ENCODE measurements at places on chromosomes 1 and 21. TPM values are rescaled to one million over a fixed set of nuclear protein-coding genes. Genes with fewer than 3 reads are reported as not detected.

- no peak for DNase-seq
These were observed 134.9 kb upstream of the IPO9 start for GRCh38 chr1:201693890-201694607.

GRCh38 chr1:54220004-54220811, 20.2 kb downstream of the MRPL37 start:
- peak; percentile 32 for DNase-seq

DNA sequence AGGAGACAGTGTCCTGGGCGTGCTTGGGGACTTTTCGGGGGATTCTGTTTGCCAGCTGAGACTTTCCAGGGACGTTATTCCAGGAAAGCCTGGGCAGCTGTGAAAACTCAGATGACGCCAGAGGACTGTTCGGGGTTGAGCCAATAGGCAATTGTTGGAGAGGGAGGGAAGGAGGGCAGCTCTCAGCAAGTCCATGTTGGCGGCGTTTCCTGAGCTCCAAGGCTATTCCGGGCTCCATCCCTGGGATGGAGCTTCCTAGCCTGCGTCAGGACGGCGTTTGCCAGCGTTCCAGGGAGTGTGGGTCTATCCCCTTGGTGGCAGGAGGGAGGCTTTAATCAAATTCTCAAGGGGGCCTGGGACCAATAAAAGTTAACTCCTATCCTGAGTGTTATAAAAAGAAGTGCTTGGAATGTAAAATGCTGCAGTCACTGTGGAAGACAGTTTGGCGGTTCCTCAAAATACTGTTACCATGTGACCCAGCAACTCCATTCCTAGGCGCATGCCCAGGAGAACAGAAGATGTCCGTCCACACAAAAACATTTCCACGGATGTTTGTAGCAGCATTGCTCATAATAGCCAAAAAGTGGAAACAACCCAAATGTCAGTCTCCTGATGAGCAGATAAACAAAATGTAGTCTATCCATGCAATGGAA, 15.2 kb downstream of the SLC27A3 start:
- peak; percentile 89 for DNase-seq

DNA sequence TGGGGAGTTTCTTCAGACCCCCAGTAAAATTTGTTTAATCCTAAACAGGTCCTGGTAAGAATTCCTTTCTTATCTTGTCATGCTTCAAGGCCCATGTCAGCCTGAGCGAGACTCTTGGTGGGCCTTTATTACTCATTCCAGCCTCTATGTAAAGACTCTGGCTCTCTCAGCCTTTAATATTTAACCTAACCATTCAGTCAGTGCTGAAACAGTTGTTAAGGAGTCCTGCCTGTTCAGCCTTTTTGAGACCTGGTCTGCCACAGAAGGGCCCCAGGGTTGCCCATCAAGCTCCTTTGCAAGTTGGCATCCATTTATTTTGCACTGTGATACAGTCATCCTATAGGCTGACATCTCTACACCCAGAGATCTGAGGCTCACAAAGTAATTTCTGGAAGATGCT, 107.7 kb upstream of the VANGL1 start:
- no peak for DNase-seq

DNA sequence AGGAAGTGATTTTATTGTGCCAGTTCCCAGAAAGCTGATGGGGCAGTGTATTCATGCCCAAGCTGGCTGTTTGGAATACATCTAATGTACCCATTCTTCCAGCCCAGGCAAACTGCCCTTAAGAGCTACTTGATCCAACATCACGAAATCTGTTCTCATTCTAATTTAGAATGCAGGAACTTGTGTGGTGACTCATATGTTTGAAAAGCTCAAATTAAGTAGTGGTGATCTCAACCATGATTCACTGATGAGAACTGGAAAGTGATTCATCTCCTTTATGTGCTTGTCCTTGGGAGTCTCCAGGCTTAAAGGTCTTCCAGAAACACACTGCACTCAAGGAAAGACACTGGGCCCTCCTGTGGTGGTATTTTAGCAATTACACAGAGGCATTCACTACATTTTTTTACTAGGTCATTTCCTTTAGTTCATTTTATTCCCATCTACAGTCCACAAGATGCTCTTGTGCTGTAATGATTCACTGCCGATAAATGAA, 65.4 kb downstream of the RPE65 start:
- no peak for DNase-seq

DNA sequence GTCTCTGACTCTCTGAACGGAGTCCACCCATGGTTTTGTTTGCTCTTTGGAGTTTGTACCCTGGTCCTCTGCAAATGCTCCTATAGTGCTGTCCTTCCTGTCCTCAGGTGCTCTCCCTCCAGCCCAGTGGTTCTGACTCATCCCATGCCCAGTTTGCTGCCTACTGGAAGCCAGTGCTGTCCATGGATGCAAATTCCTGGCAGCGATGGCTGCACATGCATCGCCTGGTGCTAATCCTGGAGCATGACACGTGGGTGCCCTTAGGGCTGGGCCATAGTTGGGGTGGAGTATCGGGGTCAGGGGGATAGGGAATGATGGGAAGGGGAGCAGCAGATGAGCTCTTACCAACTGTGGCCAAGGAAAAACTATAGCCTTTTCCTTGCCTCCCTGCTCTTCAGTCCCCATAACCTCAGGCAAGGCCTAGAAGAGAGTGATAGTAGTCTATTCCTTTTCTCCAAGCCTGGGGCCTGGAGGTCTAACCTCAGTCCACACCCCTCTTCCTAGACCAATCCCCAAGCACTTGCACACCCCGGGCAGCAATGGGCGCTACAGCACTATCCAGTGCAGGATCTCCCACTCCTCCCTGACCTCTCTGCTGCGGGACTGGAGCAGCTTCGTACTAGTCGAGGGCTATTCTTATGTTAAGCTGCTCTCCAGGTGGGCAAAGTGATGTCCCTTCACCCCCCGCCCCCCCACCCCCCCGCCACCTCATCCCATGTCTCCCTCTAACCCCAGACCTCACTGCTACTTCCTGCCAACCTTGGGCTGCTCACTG, 31.6 kb downstream of the HYI start:
- DNase-seq: no peak

DNA sequence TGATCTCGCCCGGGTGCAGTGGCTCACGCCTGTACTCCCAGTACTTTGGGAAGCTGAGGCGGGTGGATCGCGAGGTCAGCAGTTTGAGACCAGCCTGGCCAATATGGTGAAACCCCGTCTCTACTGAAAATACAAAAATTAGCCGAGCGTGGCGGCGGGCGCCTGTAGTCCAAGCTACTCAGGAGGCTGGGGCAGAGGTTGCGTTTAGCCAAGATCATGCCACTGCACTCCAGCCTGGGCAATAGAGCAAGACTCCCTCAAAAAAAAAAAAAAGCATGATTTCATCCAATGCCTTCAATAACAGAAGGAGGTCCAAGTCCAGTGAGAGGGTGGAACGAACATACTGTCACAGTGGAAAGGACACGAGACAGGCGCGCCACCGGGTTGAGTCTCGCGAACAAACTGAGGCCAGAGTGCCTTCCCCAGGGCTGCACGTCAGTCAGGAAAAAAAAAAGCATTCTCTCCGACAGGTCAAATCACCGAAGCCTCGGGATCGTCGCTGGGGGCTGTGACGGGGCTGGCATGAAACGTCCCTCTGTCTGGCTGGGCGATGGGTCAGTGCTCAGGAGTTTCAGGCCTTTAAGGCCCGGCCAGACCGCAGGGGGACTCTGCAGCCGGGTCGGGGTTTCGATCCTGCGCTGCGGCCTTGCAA, 8.4 kb upstream of the CROCC start:
- no peak for DNase-seq

DNA sequence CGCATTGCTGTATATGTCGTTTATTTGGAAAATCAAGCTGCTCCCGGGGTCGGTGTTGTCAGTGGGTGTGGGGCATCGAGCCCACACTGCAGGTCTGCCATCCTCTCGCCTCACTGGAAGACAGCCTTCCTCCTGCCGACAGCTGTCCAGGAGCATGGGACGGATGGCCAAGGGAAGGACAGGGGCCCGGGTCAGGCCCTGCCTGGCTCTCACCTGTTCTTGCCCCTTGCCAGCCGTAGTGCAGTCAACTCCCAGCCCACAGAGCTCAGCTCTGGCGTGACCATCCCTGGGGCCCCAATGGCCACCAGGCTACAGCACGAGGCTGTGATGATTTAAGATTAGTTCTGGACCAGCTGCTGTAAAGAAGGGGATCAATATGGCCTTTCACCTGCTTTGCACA, 86.9 kb upstream of the ACTL8 start:
- no peak for DNase-seq

DNA sequence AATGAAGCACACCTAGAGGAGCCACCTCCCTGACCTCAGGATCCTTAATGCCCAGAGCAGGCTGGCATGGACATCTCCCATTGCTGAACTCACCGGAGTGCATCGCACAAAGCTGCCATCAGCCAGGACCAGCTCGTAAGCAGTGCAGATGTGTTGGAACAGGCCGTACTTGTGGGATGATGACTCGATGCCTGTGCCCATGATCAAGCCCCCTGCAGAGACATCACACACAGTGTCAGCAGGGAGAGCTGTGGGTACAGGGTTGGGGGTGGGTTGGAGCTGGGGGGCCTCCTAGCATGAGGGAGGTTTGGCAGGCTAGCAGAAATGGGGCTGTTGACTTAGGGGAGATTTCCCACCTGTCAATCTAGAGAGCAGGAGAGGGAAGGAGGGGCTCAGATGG, 12.0 kb downstream of the DHCR24 start:
- DNase-seq: no peak

GRCh38 chr1:6961289-6961688, 176.0 kb downstream of the CAMTA1 start:
- no peak for DNase-seq

- DNase-seq: no peak
These were observed 9.1 kb downstream of the RHOU start for GRCh38 chr1:228744356-228744755.

DNA sequence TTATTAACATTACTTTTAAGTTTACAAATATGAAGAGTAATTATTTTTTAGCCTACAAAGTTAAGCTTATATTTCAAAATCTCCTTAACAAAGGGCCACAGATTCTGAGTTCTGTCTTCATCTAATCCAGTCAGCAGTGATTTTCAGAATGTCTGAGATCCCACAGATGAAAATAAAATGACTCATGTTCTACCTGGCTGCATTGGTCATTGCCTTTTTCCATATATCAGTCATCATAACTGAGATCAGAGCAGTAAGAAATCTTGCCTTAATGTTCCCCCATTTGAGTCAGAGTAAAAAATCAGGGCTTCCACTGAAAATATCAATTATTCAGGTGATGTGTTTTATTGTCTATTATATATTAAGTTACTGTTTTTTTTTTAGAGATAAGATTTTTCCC, 416.1 kb downstream of the MRPL39 start:
- no peak for DNase-seq

DNA sequence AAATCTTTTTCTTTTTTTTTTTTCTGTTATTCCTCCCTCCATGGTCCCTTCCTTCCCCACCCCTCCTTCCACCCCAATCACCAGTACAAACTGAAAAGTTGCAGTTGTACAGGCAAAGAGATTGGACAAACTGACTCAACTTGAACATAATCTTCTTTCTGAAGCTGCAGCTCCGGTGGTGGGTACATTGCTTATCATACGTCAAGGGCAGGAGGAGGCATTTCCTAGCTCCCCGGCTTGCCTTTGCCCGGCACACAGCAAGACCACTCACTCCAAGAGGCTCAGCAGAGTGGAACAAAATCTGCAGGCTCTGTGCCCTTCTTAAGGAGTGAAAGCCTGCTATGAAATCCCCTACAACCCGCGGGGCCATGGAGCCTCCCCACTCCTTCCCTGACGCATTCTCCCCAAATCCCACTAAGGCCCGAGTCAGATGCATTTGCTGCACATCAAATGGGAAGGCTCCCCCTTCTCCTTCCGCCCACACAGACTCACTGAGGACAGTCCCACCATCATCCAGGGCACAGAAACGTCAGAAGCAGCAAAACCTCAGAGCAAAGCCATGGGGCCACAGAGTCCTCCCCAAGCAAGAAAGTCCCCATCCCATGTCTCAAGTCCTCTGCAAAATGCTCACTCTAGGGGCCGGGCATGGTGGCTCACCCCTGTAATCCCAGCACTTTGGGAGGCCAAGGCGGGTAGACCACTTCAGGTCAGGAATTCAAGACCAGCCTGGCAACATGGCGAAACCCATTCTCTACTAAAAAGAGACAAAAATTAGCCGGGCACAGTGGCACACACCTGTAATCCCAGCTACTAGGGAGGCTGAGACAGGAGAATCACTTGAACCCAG, 45.9 kb downstream of the SYF2 start:
- no peak for DNase-seq

DNA sequence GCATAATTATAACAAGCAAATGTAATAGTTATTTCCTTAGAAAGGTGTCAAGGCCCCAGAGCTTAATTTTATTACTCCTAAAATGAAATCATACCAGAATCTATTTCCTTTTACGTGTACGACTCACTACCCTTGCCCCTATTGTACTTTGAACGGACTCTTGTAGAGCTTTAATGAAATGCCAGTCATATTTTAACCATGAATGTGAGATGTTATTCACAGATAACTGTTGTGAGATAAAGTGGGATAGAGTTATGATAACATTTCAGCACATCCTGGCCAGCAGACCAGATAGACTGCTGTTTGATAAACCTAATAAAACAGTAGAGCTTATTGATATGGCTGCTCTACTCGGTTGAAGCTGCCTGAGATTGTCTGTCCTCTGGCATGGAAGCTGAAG, 500.8 kb upstream of the PBX1 start:
- no peak for DNase-seq

DNA sequence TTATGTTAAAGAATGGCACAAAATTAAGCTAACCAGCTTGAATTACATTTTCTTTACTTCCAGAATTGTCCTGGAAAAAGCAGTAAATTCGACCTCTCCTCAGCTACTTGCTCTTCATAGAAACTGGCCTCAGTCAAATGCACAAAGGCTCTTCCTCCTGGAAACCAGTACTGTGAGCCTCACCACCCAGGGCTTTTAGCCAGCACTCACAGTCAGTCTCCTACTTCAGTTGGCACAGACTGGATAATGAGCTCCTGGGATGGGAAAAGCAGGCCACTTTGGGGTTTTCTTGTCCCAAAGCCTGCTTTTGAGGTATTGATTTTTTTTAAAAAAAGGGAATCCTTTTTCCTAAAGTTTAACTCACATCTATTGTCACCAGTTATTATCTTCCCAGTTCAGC, 40.4 kb downstream of the SCYL3 start:
- DNase-seq: peak; percentile 31

Gene TNNT2
- not detected for total RNA-seq

Gene ALG14
- 3.2 TPM for total RNA-seq

Gene SFT2D2
- total RNA-seq: 31.9 TPM

Gene AKNAD1
- total RNA-seq: 1.3 TPM

Gene TNN
- 2.5 TPM for total RNA-seq

Gene RBM11
- total RNA-seq: 9.9 TPM

Gene AUNIP
- 1.9 TPM for total RNA-seq

All from cerebellum (tissue), 4 donors.